ENCODE measurements at places on chromosomes 5 and 9. TPM values are rescaled to one million over a fixed set of nuclear protein-coding genes. Genes with fewer than 3 reads are reported as not detected.

The TLR4 gene
- 13.4 TPM for total RNA-seq

DNA sequence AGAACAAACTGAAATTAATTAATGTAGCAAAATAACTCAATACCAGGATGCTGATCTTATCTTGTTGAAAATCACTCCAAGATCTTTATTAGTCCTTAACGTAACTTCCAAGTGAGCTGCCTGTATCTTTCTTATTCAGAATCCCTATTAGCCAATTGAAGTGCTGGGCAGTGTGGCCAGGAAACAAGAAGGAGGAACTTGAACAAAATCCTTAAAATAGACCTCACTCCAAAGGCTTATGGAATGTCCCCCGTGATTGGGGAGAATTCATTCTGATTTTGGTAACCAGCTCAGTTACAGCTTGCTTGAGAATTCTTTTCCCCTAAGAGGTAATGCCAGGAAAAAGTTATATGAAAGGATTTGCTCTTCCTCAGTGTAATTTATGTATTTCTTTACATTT is 171.0 kb downstream of the DEPDC1B start:
- no peak for DNase-seq

The SEMA6A gene
- 4.4 TPM for total RNA-seq

The C8G gene
- total RNA-seq = not detected

DNA sequence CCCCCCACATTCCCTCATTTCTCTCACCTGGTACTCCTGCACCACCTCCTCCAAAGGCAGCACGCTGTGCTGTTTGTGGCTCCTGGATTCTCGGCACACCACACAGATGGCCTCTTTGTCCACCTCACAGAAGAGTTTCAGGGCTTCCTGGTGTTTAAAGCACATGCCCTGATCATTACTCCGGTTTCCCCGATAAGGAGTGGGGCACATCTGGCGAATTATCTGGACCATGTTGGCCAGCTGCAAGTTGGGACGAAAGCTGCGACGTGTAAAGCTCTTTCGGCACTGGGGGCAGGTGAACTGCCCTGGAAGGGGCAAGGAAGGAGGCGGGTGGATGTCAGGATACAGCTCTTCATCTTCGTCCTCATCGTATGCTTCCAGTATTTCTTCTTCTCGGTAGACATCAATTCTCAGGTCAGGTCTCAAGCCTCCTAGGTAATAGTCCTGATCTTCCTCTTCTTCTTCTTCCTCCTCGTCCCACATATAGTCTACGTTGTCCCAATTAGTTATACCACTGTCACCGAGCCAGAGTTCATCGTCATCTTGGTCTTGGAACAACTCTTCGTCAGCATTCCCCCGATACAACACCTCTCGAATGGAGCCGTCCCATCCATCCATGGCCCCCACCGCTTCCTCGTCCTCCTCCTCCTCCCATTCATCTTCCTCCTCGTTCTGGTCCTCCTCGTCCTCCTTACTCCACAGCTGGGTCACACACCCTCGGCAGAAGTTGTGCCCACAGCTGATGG is 796 bp downstream of the TRIM52 start:
- DNase-seq = no peak

DNA sequence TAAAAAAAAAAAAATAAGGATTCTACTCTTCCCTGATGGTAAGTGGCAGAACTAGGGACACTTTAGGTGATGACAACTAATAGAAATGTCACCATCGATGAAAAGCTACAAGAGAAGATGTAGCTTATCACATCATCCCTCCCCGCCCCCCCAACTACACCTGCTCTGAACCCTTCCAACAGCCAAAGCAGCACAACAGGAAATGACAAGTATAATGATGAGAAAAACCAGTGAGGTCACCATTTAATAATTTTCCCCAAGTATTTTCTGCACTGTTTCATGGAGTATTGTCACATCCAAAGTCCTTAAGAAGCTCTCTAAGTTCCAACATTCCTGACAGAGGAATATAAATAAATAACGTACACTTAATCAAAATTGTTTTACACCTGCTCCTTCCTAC is 221.4 kb downstream of the EFNA5 start:
- DNase-seq = no peak

The SYK gene
- total RNA-seq = 6.3 TPM

- no peak for DNase-seq
Observed at GRCh38 chr9:75803130-75803529, 87.3 kb upstream of the PCSK5 start.

DNA sequence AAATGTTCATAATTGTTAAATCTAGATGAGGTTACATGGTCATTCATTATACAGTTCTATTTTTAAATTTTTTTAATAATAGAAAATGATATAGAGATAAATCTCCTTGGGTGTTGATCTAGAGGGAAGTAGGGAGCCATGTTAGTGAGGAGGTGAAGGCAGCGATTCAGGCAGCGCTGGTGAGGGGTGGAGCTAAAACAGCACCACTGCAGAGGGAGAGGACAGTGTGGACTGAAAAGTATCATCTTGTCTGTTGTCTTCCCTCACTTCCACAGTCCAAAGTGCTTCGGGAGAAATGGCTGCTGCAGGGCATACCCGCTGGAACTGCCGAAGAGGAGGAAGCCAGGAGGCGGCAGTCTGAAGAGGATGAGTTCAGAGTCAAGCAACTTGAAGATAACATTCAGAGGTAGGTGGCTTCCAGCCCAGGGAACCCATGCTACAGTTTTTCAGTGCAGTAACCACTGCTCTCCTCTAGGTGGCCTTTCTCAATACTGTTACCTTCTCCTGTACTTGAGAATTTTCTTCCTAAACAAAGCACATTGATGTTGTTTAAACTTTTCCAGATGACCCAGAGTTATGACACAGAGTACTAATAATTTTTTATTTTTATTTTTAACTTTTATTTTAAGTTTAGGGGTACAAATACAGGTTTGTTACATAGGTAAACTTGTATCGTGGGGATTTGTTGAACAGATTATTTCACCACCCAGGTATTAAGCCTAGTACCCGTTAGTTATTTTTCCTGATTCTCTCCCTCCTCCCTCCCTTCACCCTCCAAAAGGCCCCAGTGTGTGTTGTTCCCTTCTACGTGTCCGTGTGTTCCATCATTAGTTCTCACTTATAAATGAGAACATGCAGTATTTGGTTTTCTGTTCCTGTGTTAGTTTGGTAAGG is 100.5 kb downstream of the PALM2AKAP2 start:
- no peak for DNase-seq

DNA sequence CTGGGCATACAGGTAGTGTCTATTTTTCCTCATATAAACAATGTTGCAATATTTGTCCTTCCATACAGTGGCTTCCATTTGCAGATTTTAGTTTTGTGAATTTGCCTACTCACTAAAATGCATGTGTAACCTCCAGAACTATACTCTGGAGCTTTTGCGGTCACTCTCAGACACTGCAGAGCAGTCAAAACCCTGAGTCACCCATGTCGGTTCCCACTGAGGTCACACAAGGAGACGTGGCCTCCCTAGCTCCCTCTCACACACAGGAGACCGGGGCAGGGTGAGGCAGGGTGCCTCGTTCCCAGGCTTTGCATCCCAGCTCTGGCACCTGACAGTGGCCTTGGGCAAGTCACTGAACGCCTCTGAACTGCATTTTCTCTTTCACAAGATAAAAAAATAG is 55.5 kb upstream of the ZNF354A start:
- DNase-seq = no peak

The OR1Q1 gene
- total RNA-seq = not detected

DNA sequence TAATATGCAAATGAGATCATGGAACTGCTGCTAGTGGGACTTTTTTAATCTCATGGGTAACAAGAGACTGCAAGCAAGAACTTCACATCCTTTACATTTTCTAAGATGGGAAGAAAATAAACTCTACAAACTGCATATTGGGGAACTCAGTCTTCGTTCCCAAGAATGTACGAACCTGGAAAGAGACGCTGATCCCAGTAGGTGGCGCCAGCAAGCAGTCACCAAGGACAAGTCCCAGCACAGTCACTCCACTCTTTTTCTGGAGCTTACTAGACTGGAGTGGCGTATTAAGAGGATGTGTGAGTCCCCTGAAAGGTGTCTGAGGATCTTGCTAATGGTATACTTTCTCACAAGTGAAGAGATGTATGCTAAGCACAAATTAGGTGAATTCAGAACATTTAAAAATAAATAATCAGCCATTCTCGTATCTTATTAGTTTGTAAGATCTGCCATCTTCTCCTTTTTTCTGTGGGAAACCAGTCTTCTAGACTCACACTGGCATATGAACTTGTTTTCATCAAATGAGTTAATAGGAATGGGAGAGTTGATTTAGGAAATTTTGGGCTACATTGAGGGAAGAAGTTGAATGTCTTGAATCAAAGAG is 16.0 kb upstream of the PUM3 start:
- peak; percentile 67 for DNase-seq

GRCh38 chr5:72463449-72464052 is 43.7 kb downstream of the ZNF366 start:
- no peak for DNase-seq

DNA sequence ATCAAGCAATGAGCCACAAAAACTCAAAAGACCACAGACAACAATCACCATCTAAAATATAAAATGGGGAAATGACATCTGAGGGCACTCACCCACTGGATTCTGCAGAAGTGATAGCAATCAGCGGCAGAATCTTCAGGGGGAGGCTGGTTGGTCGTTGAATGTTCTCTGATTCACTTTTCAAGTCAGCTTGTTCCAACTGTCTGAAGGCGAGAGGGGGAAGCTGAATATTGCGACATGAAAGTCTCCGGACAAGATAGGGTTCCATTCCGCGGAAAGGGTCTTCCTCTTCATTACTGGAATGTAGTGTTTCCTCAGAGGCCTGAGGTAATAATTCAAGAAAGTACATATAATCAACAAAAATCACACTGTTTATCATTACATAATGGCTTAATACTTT is 94.9 kb upstream of the PDE4D start:
- DNase-seq = no peak

Measured in right atrium auricular region (tissue), 2 donors.